ENCODE measurements at places on chromosomes 12 and 14.
A peak's percentile ranks its signal among the peaks of the same experiment; 100 is the strongest.

DNA sequence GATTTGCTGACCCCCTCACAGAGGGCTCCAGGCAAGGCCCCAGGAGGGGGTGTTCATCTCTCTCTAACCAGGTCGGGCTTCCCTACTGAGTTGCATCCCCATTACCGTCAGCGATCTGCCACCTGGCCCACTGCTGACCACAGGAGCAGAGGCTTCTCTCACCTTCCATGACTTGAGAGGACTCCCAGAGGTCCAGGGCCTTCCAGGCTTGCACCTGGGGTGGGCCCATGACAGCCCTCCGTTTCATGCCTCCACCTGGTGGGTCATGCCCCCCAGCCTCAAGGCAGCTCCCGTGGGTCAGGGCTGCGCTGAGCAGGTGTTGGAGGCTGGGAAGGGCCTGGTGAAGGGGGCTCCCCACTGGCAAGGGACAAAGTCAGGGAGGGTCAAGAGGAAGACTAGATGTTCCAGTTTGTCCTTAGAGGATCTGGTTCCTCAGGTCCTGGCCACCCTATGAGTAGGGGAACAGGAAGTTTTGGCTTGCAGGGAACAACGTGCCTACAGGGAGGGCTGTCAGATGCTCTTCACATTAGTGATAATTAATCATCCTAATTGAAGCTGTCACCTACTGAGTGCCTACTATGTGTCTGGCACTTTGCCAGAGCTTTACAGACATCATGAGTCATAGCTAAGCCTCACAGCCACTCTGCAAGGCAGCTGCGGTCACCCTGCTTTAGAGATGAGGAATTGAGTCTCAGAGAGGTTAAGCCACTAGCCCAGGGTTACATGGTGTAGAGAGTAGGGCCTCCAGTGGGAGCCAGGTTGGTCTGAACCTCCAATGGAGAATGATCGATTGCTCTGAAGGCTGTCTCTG lies 13.8 kb downstream of the NFKBIA start:
- DNase-seq, result no peak

DNA sequence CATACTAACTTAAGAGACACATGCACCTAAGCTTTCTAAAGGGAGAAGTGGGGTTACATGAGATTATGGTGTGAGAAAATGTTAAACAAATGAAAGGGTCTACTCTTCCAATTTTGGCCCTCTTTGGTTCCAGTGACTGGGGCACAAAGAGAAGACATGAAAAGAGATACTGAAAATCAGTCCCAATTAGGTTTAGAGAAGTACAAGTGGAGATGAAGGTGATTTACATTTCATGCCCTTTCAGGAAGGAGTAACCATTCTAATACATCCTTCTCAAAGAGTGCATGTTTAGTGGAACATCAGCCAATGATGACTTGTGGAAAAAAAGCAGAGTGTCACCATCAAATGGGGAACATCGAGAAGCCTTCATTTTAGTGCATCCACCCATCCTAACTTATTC lies 14.4 kb downstream of the MGP start:
- DNase-seq, result no peak

DNA sequence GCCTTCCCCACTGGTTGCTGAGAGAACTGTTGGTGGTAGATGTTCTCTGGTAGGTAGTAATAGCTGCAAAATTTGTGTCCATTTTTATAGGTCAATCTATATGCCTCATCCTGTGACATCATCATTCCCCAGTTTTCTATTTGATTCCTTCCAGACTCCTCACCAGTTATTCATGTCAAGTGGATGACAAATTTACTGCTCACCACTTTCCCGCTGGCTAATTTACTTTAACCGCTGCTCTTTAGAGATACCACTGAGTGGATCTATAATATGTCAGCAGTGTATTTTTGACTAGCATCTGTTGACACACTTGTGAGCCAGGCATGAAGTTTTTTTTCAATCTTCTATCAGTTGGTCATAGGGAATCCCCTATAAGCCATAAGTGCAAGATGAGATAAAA lies 24.6 kb downstream of the GPR65 start:
- no peak for DNase-seq

DNA sequence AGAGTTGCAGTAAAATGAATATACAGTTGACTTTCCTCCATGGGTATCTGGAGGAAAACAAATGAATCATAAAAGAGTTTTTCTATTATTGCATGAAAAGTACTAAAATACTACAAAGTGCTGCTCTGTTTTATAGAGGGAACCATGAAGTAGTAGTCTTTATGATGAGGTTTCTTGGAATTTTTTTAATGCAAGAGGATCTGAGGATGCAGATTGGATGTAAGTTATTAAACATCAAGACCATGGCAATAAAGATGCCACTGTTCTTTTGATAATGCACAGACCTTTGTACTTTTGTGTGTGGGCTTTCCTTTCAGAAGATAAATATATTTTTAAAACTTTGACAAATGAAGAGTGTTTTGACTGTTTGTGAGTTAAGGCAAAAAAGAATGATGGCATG lies 87.5 kb downstream of the DACT1 start:
- DNase-seq, result no peak

DNA sequence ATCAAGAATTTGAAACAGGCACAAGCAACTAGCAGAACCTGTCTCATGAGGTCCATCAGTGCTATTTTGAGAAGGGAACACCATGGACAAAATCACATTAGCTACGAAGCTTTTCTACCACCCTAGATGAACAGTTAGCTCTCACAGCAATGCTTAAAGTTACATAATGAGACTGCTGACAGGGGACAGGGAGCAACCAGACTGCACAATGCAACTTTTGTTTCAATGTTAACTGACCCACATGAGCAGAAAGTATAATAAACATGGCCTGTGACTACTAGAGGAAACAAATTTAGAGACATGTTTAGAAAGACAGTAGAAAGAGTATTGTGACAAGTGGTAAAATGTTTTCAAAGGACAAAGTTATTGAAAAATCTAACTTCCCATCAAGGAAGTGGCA lies 282.8 kb downstream of the CEP128 start:
- no peak for DNase-seq

GRCh38 chr14:96502621-96503305 lies 581 bp downstream of the PAPOLA start:
- DNase-seq, result peak; percentile 20

DNA sequence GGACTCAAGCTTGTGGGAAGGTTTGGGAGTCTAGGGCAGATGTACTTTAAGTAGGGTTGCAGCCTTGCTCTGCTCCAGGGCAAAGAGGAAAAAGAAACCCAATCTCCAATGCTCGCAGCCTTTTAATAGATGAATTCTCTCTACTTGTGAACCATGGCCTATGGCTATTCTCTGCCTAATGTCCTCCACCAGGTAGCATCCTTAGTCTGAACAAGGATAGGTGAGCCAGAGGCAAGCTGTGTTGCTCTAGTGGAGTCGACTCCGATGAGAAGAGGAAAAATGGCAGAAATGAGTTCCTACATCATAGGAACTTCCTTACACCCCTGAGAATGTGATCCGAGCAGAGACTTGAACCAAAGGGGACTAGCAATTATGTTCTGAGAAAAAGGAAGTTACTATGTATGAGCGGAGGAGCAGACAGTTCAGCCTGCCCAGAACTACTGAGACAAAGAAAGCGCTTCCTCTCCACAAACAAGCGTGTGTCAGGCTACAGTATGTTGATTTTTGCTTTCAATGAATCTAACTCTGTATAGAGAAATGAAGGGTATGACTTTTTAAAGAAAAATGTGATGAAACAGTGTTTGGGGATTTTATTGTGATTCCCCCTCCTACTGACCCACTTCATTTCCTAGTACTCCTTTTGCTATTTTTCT lies 153.6 kb upstream of the ARID2 start:
- DNase-seq, result no peak

DNA sequence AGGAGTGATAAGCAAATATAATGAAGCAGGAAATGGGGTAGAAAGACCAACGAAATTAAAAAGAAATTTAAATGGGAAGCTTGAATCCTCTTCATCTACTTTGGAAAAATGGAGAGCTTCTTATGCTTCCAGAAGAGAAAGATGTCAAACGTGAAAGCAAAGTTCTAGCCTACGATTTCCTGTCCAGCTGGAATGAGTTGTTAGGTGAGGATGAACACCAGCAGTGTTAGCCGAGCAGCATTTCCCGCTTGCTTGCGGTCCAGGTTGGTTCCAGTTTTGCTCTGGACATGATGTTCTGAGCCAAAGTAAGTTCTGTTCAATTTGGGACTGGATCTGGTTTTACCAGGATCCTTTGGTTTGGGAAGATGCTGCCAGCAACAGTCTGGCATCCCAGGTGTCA lies 78.9 kb downstream of the DACT1 start:
- no peak for DNase-seq

GRCh38 chr12:117052386-117053049 lies 46.7 kb downstream of the TESC start:
- DNase-seq, result no peak

- no peak for DNase-seq
Observed at GRCh38 chr14:102779574-102780315, 2.5 kb downstream of the TRAF3 start.

DNA sequence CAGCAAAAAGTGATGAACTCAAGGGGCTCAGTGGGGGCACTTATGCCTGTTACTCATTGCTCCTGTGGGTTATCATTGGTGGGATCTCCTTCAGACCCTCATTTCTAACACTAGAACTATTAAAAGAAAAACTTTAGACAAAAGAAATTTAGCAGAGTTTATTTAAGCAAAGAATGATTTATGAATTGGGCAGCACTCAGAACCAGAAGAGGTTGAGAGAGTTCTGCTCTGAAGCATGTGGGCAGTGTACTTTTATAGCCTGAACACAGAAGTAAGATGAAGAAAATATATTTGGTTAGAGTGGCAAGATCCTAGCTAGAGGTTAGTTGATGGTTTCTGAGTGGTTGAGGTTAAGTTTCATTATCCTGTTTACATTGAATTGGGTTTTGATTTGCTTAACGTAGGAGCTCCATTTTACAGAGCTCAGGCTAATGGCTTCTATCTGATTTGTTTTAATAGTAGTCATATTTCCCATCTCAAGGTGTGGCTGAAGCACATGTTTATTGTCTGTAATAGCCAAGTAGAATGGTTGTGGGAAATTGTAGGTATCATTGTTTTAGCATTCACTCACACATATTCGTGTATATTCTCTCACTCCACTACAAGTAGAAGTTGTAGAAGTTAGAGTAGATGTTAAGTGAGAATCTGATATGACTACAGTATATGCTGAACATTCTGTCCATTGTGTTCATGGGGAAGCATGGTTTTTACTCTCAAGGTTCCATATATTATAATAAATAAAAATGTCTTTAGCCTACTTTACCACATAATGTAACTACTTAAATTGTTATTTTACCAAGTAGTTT lies 27.6 kb downstream of the LEMD3 start:
- no peak for DNase-seq
